Hepatocyte (in vitro differentiated cells): ENCODE measurements at places on chromosomes 5 and 9.
A peak's percentile ranks its signal among the peaks of the same experiment; 100 is the strongest.

DNA sequence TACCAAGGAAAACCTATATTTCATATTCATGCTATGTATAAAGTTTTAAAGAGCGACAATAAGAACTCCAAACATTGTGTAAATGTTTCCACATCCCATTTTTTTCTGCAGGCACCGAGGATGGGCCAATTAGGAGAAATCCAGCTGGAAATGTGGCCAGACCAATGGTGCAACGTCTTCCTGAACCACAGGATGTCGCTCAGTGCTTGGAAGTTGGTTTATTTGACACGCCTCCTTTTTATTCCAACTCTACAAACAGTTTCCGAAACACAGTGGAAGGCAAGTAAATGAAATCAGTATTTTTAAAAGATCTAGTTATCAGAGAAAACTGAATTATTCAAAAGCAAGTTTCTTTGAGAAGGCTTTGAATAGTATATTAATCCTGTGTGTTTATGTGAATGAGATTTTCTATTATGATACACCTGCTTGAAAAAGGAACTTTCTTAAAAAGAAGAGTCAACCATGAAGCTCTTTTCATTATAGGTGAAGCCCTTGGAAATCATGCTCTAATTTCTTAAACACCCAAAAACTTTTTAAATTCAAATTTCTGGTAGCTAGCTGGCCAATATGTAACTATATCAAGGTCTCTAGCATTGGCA is 9.1 kb downstream of the TYRP1 start:
- no peak overlapping the region for H3K4me3 ChIP-seq
- DNase-seq = peak; percentile 77
- H3K27ac ChIP-seq = no peak overlapping the region
- no peaks in the 10 kb centered on the region for H3K36me3 ChIP-seq

DNA sequence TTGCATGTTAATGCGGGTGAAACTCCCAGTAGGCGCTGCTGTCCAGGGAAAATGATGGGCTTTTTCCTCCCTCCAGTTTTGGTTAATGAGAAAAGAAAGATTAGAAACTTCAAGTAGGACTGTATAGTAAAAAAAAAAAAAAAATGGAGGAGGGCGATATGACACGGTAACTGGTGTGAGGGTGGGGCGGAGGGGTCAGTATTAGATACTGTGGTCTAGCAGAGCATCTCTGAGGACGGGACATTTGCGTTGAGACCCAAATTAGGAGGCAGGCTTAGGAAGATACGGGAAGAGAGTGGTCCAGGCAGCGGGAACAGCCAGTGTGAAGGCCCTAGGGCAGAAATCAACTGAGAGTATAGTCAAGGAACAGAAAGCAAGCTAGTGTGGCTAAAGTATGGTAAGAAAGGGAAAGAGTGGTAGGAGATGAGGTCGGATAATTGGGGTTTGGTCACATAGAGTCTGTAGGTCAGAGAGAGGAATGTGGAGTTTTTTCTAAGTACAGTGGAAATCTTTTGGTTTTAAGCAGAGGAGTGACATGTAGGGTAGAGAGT is 707 bp downstream of the RMND5B start:
- H3K4me1 ChIP-seq = peaks cover 9% of the 10 kb centered on the region
- H3K36me3 ChIP-seq = no peaks in the 10 kb centered on the region
- peak overlapping the region; percentile 99 for H3K4me3 ChIP-seq

DNA sequence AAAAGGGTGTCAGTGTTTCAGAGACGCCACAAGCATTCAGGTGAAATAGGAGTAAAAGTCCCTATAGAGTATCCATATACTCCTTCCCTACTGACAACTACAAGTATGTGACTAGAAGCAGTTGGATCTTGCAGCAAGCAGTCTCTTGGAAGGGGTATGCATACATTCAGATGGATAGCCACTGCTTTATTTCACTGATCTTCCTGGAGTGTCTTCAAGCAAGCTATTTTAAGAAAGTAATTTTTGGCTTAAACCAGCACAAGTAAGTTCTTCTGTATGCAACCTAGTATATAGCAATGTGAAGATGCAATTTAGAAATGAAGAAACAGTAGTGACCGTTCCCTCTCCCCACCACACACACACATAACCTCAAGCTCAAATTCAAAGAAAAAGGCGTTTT is 446.8 kb upstream of the CDH18 start:
- H3K27me3 ChIP-seq = no peaks in the 10 kb centered on the region
- H3K4me1 ChIP-seq = no peaks in the 10 kb centered on the region
- no peak overlapping the region for H3K4me3 ChIP-seq
- H3K27ac ChIP-seq = no peak overlapping the region
- DNase-seq = no peak

DNA sequence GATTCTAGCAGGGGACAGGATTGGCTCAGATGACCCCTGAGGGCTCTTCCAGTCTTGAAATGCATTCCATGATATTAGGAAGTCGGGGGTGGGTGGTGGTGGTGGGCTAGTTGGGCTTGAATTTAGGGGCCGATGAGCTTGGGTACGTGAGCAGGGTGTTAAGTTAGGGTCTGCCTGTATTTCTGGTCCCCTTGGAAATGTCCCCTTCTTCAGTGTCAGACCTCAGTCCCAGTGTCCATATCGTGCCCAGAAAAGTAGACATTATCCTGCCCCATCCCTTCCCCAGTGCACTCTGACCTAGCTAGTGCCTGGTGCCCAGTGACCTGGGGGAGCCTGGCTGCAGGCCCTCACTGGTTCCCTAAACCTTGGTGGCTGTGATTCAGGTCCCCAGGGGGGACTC is 2.9 kb upstream of the MYOZ3 start:
- no peaks in the 10 kb centered on the region for H3K27me3 ChIP-seq
- H3K4me1 ChIP-seq = peaks cover 22% of the 10 kb centered on the region
- no peak overlapping the region for H3K27ac ChIP-seq
- no peaks in the 10 kb centered on the region for H3K36me3 ChIP-seq
- DNase-seq = no peak

DNA sequence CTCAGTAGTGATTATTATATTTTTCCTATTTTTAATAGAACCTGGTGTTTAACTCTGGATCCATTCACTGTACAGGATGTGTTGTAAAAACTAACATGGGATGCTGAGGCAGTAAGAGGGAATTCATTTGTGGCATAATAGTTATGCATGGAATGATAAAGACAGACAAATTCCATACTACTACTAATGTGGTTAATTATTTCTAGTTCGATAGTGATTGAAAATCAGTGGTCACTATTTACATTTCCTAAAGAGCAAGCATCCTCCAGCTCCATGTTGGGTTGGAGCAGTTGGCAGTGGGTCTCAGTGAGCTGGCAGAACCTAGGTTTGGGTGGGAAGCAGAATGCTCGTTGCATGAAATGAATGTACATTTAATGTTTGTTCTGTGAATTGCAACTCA is 122.6 kb downstream of the SAXO1 start:
- DNase-seq = no peak
- H3K27ac ChIP-seq = peak overlapping the region; percentile 25

GRCh38 chr5:173697931-173698579 is 81.6 kb upstream of the BOD1 start:
- H3K4me1 ChIP-seq = no peaks in the 10 kb centered on the region
- H3K27ac ChIP-seq = no peak overlapping the region
- H3K36me3 ChIP-seq = no peaks in the 10 kb centered on the region

GRCh38 chr5:178114325-178115135 is 1.2 kb downstream of the N4BP3 start:
- H3K27ac ChIP-seq = no peak overlapping the region
- H3K4me1 ChIP-seq = peaks cover 29% of the 10 kb centered on the region
- H3K4me3 ChIP-seq = peak overlapping the region; percentile 63
- no peak for DNase-seq
- no peaks in the 10 kb centered on the region for H3K36me3 ChIP-seq

DNA sequence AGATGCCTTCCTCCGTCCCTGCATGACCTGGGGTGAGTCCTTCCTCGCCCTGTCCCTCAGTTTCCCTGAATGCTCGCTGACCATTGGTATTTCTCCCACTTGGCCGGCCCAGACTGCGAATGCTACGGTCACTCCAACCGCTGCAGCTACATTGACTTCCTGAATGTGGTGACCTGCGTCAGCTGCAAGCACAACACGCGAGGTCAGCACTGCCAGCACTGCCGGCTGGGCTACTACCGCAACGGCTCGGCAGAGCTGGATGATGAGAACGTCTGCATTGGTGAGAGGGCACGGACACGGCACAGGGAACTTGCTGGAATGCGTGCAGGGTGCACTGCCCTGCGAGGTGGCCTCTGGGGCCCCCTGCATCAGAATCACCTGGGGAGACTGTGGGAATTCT is 77.1 kb downstream of the NTNG2 start:
- H3K27me3 ChIP-seq = no peaks in the 10 kb centered on the region
- no peaks in the 10 kb centered on the region for H3K36me3 ChIP-seq
- H3K4me1 ChIP-seq = peaks cover 9% of the 10 kb centered on the region
- H3K27ac ChIP-seq = no peak overlapping the region
- DNase-seq = no peak

- no peaks in the 10 kb centered on the region for H3K27me3 ChIP-seq
- H3K27ac ChIP-seq = no peak overlapping the region
- DNase-seq = no peak
- H3K4me1 ChIP-seq = peaks cover 14% of the 10 kb centered on the region
These were observed 318.1 kb upstream of the PIK3R1 start for GRCh38 chr5:67897431-67897830.

- no peaks in the 10 kb centered on the region for H3K4me1 ChIP-seq
- H3K36me3 ChIP-seq = no peaks in the 10 kb centered on the region
- H3K27me3 ChIP-seq = no peaks in the 10 kb centered on the region
- H3K27ac ChIP-seq = no peak overlapping the region
- no peak overlapping the region for H3K4me3 ChIP-seq
These were observed 131.6 kb downstream of the PRDM6 start for GRCh38 chr5:123220621-123221146.

- H3K4me1 ChIP-seq = no peaks in the 10 kb centered on the region
- no peaks in the 10 kb centered on the region for H3K36me3 ChIP-seq
- no peak overlapping the region for H3K4me3 ChIP-seq
These were observed 80.1 kb upstream of the DMAC1 start for GRCh38 chr9:7879551-7880245.

DNA sequence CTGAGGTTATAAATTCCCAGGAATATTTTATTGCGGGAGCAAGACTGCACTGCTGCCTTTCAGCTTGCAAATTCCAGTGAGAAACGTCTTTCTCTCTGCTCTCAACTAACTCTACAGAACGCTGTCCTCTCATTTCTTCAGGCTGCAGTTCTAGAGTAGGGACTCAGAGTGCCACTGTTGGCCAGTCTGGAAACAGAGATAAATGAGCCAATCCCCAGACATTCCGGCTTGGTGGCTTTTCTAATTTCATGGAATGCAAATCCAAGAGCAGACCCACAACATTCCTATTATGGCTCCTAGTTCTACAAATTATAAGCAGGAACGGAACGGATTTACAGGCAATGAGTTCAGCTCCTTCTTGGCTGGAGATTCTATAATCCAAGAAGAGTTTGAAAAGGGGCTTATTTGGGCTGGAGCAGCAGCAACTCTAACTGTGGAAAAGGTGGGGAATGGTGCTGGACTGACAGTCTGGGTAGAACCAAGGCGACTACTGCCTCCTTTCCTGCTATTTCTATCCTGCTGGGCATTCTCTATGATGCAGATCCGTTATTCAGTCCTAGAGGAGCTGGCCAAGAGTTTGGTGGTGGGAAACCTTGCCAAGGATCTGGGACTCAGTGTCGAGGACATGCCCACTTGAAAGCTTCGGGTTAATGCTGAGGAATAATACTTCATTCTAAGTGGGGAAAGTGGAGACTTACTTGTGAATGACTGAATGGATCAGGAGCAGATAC is 9.3 kb downstream of the PCDHGA12 start:
- no peak overlapping the region for H3K4me3 ChIP-seq
- no peaks in the 10 kb centered on the region for H3K36me3 ChIP-seq
- H3K4me1 ChIP-seq = no peaks in the 10 kb centered on the region
- DNase-seq = no peak
- H3K27me3 ChIP-seq = no peaks in the 10 kb centered on the region

- no peak overlapping the region for H3K27ac ChIP-seq
- H3K36me3 ChIP-seq = no peaks in the 10 kb centered on the region
- no peak overlapping the region for H3K4me3 ChIP-seq
These were observed 40.4 kb downstream of the LPAR1 start for GRCh38 chr9:110997847-110998246.

- H3K27ac ChIP-seq = no peak overlapping the region
- no peak overlapping the region for H3K4me3 ChIP-seq
- peaks cover 4% of the 10 kb centered on the region for H3K27me3 ChIP-seq
- no peaks in the 10 kb centered on the region for H3K4me1 ChIP-seq
These were observed 272.8 kb downstream of the DENND1A start for GRCh38 chr9:123657099-123657498.

DNA sequence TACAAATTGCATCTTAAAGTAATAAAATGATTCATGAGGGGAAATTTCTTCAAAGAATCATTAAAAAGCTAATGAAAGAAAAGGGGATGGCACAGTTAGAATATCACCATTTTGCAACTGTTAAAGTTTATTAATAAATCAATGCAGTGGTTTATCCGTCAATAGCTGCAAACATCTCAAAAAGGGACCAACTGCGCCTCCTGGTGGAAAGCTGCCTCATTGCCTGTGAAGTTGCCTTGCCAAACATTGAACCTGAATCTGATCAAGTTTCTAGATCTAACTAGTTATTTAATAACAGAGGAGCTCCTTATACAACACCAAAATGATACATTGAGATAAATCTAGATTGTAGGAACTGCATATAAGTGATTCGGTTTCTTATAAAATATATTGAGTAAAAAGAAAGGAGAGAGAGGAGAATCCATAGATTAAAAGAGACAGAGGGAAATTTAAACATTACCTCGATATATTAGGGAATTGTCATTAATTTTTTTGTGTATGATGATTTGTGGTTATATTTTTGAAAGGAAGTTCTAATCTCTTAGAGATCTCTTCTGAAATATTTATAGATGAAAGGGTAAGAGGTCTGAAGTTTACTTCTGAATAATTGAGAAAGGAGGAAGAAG is 6.9 kb upstream of the NDUFB6 start:
- no peaks in the 10 kb centered on the region for H3K27me3 ChIP-seq
- no peaks in the 10 kb centered on the region for H3K4me1 ChIP-seq
- no peaks in the 10 kb centered on the region for H3K36me3 ChIP-seq
- no peak overlapping the region for H3K4me3 ChIP-seq
- no peak overlapping the region for H3K27ac ChIP-seq

- peak overlapping the region; percentile 83 for H3K4me3 ChIP-seq
- no peaks in the 10 kb centered on the region for H3K4me1 ChIP-seq
- no peaks in the 10 kb centered on the region for H3K36me3 ChIP-seq
- no peak for DNase-seq
- peak overlapping the region; percentile 81 for H3K27ac ChIP-seq
- peaks cover 13% of the 10 kb centered on the region for H3K27me3 ChIP-seq
These were observed 78.2 kb upstream of the IFNE start for GRCh38 chr9:21560281-21560745.

DNA sequence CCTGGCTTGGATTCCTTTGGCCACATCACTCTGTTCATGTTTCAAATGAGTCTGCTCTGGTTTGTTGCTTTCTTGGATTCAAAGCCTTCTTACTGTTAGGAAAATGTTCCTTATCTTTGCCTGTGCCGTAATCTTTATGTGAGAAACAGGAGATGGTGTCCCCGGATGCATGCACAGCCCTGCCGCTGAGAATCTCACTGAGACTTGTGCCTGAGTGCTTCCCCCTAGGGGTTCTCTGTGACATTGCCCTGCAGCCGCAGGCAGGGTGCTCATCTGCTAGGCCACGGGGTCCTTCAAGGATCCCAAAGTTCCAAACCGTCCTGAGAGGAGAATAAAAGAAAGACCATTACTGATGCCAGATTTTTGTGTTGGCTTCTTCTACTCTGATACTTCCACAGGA is 81.4 kb upstream of the ANKRD55 start:
- peaks cover 31% of the 10 kb centered on the region for H3K4me1 ChIP-seq
- H3K36me3 ChIP-seq = no peaks in the 10 kb centered on the region
- no peaks in the 10 kb centered on the region for H3K27me3 ChIP-seq
- H3K4me3 ChIP-seq = no peak overlapping the region
- peak; percentile 39 for DNase-seq
- H3K27ac ChIP-seq = no peak overlapping the region
